ENCODE measurements at places on chromosomes 2 and 18. TPM values are rescaled to one million over a fixed set of nuclear protein-coding genes. Genes with fewer than 3 reads are reported as not detected.

- no peak for DNase-seq
Measured at GRCh38 chr18:63477968-63478367, 1.2 kb downstream of the SERPINB5 start.

IRS1 gene
- 7.2 TPM for total RNA-seq

GRCh38 chr2:164039270-164039669 is 303.5 kb upstream of the FIGN start:
- DNase-seq = no peak

DNA sequence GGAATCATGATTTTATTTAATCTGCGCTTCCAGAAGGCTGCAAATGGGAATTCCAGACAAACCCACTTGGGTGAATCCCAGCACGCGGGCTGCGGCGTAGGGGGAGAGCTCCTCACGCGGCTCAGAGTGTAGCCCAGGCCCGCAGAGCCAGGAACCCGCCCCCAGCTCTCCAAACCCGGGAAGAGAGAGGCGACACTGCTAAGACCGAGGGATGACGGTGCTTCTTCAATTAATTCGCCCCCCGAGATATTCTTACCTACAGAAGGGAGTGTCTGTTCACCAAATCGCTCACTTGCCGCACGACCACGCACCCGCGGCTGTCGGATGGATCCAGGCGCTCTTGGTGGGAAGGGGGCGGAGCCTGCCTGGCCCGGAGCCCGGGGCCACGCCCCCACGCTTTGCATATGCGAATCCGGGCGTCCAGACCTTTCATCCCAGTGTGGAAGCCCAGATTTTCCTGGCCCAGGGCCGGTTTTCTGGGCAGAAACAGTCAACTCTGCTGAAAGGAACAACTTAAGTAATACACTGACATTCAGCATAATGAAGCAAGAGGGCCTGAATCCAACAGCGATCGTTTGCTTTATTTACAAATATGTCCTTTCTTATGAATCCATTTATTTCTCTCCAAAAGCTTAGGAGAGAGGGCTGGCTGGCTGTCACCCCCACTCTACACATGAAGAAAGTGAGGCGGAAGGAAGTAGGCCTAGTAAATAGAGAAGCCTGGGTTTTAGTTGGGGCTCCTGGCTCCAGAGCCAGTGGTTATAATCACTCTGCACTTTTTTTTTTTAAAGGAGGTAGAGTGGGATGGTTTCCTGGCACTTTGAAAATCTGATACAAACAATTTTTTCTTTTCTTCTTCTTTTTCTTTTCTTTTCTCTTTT is at the start of gene SLC19A3:
Gene SLC19A3 (minus strand): TSS at position 342 of the 881 bp plus-strand sequence. CDS start 15,710 bp downstream, outside the sequence.
- no peak for DNase-seq

FNDC4 gene
- total RNA-seq = not detected

All from activated CD4-positive, alpha-beta memory T cell treated with anti-CD3 and anti-CD28 coated beads, Interleukin-2, amount 10 ng/mL, durations not matched to agents 7 days and 5 days (primary cell).